Upper lobe of right lung (tissue), 1 donor: ENCODE measurements at places on chromosomes 2 and 18.

DNA sequence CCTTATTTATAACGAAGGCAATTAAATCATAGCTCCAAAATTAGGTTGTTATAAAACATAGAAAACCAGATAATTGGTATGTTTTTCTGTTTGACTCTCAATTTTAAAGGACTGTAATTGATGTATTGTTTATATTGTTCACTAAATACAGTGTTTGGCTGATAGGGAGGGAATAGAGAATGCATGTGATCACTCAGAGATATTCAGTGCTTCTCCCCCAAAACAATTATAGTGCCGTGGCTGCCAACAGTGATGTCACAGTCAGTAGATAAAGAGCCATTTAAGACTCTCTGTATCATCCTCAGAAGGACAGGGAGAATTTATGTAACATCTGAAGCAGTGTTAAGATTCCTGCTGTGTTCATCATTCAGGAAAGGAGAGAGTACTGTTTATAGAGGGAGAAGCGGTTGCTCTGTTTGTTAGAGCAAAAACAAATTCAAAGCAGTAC lies 69.6 kb downstream of the PHLPP1 start:
- no peak for DNase-seq

GRCh38 chr18:54742659-54743604 lies 85.3 kb upstream of the RAB27B start:
- no peak for DNase-seq

DNA sequence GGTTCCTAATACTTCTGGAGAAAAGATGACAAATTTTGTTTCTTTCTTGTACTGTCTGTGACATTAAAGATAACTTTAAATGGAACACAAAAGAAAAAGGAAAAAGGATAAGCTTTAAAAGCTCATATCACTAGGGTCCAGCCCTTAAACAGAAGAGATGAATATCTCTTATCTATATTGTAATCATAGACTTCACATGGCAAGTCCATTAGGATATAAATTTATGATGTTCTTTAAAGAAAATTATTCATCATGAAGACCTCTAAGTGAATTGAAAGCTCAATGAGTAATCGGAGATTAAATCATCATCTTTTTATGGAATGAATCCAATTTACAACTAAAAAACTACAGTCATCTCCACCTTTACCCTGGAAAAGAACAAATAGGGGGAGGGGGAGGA lies 111.6 kb upstream of the SATB2 start:
- DNase-seq = no peak

GRCh38 chr2:138516030-138516704 lies 14.6 kb downstream of the SPOPL start:
- DNase-seq = no peak

DNA sequence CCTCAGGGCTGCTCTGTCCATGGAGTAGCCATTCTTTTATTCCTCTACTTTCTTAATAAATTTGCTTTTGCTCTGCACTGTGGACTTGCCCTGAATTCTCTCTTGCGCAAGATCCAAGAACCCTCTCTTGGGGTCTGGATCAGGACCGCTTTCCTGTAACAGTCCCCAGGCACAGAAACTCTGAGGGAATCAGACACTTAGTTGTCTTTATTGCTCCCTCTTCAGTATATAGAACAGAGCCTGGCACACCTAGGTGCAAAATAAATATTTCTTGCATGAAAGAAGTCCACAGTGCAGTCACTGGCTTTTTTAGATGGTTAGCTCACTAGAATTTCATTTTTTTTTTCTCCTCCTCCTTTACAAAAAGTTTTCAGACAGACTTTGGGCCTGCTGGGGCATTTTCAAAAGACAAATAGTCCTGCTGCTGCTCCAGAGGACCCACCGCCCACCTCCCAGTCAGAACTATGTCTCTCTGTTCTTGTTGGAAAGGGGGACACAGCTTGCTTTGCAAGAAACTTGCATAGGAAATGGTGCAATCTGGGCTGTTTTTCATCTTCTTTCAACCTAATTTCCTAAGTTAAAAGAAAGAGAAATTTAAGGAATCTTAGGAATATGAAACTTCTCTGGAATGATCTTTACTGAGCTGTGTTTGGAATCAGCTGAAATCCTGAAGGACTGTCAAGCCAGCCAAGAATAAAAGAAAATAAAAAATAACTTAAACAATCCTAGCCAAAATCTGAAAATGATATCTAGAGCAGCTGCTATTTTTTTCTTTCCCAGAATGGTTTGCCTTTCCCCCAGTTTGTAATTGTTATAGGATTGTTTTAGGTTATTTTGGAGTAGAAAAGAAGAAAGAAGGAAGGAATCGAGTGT lies 31.7 kb upstream of the MAP4K3 start:
- no peak for DNase-seq

- no peak for DNase-seq
Measured at GRCh38 chr2:72780477-72780876, 45.4 kb downstream of the EXOC6B start.

GRCh38 chr2:45171136-45171501 lies 161.9 kb upstream of the SIX2 start:
- DNase-seq = no peak

- DNase-seq = no peak
Measured at GRCh38 chr2:45722477-45722876, 71.0 kb downstream of the PRKCE start.

- no peak for DNase-seq
Measured at GRCh38 chr18:64409511-64409910, 260.6 kb upstream of the LINC00305 start.

- no peak for DNase-seq
Measured at GRCh38 chr18:30679285-30679930, 363.1 kb downstream of the DSC3 start.

GRCh38 chr2:38108907-38109731 lies 33.2 kb upstream of the CYP1B1 start:
- no peak for DNase-seq

GRCh38 chr2:213089438-213089837 lies 62.0 kb downstream of the IKZF2 start:
- no peak for DNase-seq

DNA sequence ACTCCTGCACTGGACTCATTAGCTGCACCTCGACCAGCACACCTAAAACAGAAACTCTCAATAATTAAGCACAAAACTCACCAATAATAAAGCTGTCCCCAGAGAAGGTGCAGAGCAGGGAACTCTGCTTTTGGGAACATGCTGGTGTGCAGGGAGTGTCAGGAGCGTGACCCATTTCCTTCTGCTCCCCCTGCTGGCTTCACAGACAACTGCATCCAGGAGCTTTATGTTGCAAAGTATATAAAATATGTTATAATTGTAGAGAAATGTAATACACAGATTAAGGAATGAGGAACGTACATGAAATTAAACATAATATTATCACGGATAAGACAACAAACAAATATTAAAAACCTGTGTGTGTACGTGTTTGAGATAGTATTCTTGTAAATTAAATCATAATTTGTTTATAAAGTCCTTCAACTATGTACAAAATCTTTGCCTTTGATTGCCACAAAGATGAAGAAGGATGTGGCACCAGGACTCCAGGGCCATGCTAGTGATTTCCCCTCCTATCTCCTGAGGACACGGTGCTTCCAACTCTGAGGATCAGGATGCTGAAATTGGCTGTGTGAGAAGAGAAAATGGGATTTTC lies 68.6 kb upstream of the MAL start:
- DNase-seq = no peak

DNA sequence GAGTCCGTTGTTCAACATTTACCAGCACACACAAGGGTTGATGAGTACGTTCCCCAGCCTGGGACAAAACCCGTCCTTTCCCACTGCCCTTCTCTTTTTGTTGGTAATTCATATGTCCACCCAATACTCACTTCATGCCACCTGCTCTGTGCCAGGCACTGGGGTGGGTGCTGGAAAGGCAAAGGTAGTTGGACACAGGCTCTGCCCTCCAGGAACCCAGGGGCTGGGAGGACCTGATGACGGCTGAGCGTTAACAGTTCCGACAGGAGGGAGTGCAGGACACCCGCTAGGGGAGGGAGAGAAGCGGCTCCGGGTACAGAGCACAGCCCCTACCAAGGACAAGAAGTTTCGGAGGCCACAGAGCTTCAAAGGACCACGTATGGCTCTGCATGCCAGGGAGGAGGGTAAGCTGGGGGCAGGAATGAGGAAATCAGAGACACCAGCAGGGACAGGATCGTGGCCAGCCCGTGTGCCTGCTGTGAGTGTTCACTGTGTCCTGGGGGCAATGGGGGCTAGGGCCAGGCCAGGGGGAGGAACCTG lies 134.1 kb upstream of the GPC1 start:
- peak; percentile 29 for DNase-seq

GRCh38 chr18:77248873-77249568 lies 627 bp upstream of the GALR1 start:
- no peak for DNase-seq

DNA sequence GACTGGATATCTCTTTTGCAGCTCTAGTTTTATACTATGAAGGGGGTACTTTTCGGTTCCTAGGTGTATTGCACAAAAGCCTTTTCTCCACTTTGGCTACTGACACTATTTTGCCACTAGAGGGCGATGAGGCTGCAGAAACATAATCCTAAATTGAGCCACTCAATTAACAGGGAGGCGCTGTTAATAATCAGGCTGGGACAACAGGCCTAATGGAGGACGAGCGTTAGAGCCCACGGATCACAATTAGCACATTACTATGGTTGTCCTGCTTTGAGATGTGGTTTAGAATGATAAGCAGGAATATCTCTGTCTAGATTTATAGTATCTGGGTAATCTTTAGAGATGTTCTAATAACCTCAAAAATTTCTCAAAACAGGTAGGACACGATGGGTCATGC lies 62.2 kb upstream of the PMAIP1 start:
- DNase-seq = no peak

DNA sequence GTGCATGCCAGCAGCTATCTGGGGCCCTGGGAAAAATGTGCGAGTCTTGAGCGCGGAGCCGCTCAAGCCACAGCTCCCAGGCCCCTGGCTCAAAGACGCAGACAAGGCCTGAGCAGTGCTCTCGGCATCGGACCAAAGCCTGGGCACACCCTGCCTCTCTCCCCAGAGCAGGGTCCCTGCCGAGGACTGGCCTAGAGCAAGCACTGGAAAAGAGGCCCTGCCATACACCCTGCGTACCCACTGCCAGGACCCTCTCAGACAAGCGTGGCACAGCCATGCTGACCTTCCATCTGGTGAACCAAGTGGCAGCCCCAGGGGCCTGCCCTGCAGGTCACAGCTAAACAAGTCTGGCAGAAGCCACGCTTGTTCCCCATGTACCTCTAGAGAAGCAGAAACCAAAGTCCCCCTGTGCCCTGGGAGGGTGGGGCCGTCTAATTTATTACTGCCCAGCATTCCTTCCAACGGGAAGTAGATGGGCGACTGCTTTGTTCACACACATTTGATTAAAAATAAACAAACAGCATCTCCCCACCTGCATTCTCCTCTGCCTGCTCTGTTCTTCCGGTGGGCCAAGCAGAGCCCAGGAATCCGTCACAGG lies 14.0 kb downstream of the STK25 start:
- peak; percentile 50 for DNase-seq

GRCh38 chr18:69674292-69674877 lies 273.3 kb downstream of the CD226 start:
- DNase-seq = no peak

DNA sequence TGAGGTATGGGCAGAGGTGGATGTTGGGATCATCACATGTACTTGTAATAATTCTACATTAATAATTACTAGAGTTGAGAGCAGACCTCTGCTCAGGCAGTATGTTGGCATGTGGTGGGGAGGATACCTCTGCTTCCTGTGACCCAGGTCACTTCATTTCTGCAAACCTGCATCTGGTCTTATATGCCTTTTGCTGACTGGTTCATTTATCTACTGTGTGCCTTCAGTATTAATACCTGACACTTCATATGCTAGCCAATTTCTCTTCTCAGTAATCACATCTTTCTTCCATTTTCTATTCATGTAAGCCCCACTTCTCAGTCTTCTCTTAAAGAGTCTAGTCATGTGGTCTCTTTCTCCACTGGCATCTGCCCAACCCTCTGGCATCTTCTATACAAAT lies 41.1 kb upstream of the DLX2 start:
- DNase-seq = no peak

DNA sequence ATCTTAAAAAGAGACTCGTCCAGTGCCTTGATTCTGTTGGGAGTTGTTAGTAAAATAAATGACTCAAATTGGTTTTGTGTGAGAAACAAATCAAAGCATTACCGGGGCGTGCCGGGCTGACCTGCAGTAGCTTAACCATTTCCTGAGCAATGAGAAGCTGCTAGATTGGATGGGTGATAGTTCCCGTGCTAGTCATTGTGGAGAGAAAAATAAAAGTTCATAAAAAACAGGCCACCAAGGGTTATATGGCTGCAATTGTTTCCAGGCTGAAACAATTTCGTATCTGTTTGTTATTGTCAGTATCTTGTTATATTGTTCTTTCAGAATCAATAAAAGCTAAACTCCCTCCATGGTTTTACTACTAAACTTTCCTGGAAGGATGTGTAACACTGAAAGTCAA lies 314.4 kb downstream of the MTX2 start:
- DNase-seq = no peak

DNA sequence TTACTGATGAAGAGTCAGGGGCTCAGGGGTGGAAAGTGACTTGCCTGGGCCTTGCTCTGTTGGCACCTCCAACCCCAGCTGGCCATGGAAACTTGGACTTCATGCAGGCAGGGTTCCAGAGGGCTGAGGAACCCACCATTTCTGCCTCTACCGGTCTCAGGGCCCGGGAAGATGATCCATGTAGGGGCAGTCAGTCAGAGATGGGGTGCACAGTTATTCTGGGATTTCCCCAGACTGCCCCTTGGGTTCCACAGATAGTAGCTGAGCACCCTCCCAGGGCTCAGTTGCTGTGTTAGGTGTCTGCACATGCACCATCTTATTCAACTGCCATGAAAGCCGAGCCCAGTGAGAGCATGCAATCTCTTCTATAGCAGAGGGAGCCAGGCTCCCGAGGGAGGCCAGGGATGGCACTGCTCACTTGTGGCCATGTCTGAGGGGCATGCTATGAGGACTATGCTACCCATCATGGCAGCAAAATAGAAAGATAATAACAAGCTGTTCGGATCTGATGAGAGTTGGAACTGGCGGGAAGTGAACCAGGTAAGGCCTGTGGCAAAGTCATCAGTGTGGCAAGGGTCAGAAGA lies 37.3 kb downstream of the RHOB start:
- DNase-seq = no peak

DNA sequence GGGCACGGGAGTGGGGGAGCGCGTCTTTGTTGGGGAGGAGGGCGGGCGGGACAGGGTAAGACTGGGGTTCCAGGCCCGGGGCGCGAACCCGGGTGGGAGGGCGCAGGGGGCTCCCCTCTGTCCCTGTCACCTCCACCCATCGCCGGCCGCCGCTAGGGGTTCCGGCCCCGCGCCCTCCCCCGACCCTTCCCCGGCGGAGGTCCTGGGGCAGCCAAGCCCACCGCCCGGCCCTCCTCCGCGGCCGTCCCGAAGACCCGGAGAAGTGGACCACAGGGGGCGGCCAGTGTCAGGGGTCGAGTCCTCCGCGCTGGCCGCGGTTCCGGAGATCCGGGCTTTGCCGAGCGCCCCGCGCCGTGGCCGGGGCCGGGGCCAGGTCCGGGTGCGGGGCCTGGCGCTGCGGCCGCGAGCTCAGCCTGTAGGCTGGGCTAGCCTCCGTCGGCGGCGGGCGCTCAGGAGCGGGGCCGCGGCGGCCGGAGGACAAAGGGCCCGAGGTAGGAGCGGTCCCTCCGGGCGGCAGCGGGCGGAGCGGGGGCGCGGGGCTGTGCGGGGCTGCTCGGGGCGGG lies 16.6 kb upstream of the E2F6 start:
- DNase-seq = no peak
